Germinal center (tissue), 1 donor: ENCODE measurements at places on chromosomes 3 and 15.

- no peak for DNase-seq
Measured at GRCh38 chr15:80514071-80514780, 110.0 kb downstream of the ARNT2 start.

DNA sequence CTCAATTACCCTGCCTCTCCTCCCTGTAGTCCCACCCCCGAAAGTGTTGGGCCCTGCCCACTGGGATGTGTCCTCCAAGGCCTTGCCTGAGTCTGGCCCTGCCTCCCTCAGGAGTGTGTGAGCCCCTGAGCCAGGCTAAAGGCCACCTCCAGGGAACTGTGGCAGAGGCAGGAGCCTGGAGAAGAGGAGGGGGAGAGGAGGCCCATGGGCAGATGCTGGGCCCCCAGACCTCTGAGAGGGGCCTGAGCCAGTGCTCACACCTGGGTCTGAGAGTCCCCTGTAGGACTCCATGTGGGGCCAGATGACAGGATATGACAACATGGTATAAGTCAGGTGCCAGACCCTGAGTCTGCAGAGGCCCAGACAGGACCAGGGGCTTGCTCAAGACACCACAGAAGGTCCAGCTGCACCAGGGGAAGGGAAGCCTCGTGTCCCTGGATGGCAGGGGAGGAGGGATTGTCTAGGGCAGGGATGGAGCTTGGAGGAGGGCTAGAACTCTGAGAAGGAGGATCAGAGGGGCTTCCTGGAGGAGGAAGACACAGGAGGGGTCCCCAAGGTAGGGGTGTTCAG, 217.9 kb downstream of the TBC1D2B start:
- DNase-seq = no peak

- DNase-seq = no peak
Measured at GRCh38 chr3:119220970-119221667, 19.6 kb downstream of the B4GALT4 start.

GRCh38 chr15:86855307-86856291, 775.9 kb downstream of the AGBL1 start:
- no peak for DNase-seq

GRCh38 chr3:11847607-11848006, 922 bp upstream of the TAMM41 start:
- peak; percentile 3 for DNase-seq

- no peak for DNase-seq
Measured at GRCh38 chr15:42275780-42276391, 2.7 kb upstream of the TMEM87A start.

DNA sequence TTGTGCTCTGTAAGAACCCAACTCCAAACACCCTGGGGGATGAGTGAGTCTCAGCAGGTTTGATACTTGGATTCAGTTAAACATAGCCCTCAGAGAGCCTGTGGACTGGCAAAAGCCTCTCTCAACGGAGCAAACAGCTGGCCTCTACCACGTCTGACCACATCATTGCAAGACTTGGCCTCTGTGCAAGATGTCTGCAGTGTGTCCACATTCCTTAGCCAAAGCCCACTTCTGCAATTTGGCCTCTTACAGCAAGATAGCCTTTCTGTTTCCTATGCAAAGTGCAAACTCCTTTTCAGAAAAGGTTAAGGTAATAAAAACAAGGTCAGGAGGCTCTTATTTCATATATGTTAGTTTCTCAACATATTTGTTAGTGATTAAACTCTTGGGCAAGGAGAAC, 27.9 kb downstream of the FBN1 start:
- no peak for DNase-seq
